CD4-positive, alpha-beta memory T cell (primary cell): ENCODE measurements at places on chromosomes 16 and 17.

DNA sequence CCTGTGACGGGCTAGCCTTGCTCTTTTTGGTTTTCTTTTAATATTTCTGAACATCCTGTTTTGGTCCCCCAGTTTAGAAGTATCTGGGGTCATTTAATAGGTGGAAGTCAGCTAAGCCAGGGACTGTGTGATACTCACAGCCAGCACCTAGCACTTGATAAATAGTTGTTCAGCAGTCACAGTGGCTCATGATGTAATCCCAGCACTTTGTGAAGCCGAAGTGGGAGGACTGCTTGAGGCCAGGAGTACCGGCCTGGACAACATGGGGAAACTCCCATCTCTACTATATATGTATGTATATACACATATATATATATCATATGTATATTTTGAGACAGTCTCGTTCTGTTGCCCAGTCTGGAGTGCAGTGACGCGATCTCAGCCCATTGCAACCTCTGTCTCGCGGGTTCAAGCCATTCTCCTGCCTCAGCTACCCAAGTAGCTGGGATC lies 1.8 kb upstream of the ZNRF1 start:
- no peak for DNase-seq

DNA sequence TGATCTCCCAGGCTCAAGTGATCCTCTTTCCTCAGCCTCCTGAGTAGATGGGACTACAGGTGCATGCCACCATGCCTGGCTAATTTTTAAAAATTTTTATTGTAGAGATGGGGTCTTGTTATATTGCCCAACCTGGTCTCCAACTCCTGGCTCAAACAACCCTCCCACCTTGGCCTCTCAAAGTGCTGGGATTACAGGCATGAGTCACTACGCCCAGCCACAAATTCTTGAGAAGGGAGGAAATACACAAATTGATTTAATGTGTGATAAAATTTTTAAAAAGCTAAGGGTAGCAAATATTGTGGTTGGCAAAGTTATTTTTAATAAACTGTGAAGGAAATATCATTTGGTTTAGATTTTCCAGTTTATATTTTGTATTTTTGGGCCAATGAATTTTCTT lies 9.6 kb downstream of the ITGAD start:
- no peak for DNase-seq

DNA sequence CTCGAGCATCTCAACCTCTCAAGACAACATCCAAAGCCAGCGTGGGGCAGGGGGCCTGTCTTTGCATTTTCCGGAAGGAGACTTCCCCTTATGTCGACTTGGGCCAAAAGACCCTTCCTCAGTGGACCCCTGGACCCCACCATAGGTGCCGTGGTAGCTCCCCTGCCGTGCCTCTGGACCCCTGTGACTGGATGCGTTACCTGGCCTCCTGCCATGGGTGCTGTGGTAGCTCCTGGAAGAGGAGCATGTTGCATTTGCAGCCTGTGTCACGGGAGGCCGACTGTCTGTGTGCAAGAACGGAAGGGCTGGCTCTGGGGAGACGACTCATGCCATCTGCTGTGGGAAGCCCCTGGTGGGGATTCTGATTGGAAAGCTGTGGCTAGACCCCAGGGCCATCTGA lies 130.1 kb downstream of the FOXL1 start:
- no peak for DNase-seq

DNA sequence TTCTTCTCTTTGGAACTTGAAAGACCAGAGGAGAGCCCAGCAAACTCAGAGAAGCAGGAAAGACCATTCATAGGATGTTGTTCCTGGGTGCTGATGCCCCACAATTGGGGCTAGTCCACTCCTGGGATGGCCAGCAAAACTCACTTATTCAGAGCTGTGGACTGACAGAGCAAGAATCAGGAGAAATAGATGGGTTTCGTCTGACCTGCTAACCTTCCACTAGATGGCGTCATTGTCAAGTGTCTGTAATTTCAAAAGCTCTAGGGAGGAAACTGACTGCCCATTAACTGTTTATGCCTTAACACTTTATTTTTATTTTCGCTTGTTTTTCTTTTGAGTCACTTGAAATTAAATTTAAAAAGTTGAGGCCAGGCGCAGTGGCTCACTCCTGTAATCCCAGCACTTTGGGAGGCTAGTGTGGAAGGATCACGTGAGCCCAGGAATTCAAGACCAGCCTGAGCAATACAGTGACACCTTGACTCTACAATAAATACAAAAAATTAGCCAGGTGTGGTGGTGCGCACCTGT lies 28.7 kb upstream of the MILR1 start:
- DNase-seq = peak; percentile 73

DNA sequence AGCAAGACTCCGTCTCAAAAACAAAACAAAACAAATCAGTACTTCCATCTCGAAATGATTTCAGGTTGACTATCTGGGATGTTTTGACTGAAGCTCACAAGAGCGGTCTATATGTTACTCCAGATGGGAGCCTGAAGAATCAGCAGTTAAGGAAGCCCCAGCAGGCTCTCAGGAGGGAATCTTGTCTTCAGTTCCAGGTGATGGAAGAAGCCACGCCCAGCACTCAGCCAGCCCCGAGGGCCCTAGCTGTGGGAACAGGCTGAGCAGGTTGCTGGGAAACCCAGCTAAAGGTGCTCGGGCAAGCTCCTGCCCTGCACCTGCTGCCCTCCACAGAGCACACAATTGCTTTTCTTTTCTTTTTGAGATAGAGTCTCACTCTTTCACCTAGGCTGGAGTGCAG lies 32.4 kb downstream of the WIPI1 start:
- no peak for DNase-seq

DNA sequence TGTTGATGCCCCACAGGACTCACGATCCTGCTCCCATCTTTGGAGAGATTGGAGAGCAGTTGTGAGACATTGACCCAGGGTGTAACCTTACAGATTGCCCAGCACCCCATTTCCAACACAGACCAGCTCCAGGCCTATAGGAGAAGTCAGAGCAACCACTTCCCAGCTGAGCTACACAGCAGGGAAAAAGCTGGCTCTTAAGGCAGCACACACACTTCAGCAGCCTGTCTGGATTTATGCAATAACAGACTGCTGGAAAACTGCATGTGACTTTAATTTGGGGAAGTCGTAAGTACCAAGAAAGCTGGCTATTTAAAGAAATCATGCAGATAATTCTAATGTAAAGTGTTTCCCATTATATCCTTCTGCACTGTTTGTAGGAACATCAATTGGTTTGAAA lies 30.8 kb downstream of the NOG start:
- no peak for DNase-seq

DNA sequence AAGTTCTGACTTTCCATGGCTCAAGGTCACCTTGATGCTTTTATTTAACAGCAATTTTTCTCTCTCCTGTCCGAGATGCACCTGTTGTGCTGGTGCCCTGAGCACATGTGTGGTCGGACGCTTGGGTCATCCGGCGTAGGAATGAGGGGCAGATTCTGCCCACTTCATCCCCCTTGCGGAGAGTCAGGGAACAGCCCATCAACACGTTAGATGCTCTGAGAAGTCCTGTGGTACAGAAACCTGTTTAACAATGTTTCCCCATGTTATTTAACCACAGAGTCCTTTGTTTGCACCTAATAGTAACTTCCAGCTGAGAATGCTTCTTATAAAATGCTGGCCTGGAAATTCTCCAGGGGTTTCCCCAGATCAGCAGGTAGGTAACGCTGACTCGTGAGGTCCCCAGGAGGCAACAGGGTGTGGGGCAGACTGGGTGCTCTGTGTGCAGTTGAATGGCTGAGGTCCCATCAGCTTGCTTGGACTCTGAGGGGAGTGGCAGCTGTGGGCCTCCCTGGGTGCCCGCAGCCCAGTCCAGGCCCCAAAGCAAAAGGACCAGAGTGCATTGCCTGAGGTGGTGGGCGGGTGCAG lies 17.8 kb downstream of the DOC2B start:
- DNase-seq = no peak

GRCh38 chr17:74282587-74283370 lies 8.7 kb downstream of the DNAI2 start:
- DNase-seq = peak; percentile 88

GRCh38 chr17:22268214-22268911 lies 576.0 kb downstream of the KCNJ18 start:
- no peak for DNase-seq

DNA sequence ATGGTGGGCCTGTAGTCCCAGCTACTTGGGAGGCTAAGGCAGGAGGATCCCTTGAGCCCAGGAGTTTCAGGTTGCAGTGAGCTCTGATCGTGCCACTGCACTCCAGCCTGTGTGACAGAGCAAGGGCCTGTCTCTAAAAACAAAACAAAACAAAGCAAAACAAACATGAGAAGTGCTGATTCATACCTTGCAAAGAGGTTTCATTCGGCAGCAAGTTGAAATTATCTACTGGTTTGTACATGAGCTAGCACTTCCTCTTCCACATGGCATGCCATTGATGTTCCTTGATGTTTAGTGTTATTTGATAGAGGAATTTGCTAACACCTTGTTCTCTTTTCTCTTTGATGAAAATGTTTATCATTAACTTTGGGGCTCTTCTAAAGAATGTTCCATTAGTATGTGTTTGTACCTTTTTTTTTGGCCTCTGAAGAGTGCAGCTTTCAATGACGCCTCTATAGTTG lies 50.6 kb downstream of the SPECC1 start:
- DNase-seq = no peak

DNA sequence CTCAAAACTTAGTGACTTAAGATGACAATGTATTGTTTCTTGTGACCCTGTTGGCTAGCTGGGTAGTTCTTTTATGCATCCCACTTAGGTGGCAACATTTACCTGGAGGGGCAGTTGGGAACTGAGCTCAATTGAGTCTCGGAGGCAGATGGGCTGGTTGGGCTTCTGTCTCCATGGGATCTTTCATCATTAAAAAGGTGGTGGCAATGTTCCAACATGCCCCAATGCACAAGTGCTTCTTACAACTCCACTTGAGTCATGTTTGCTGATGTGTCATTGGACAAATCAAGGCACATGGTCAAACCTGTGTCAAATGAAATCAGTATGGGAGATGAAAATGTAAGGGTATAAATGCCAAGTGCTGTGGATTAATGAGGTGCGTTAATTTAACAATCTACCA lies 11.7 kb upstream of the HS3ST3B1 start:
- no peak for DNase-seq

GRCh38 chr17:63611354-63611753 lies 10.7 kb downstream of the TACO1 start:
- DNase-seq = no peak

- no peak for DNase-seq
Observed at GRCh38 chr17:77814091-77814772, 144.3 kb upstream of the TNRC6C start.

- DNase-seq = peak; percentile 49
Observed at GRCh38 chr17:4710693-4711634, 532 bp downstream of the ARRB2 start.

GRCh38 chr17:47636273-47637030 lies 13.3 kb upstream of the KPNB1 start:
- DNase-seq = no peak

DNA sequence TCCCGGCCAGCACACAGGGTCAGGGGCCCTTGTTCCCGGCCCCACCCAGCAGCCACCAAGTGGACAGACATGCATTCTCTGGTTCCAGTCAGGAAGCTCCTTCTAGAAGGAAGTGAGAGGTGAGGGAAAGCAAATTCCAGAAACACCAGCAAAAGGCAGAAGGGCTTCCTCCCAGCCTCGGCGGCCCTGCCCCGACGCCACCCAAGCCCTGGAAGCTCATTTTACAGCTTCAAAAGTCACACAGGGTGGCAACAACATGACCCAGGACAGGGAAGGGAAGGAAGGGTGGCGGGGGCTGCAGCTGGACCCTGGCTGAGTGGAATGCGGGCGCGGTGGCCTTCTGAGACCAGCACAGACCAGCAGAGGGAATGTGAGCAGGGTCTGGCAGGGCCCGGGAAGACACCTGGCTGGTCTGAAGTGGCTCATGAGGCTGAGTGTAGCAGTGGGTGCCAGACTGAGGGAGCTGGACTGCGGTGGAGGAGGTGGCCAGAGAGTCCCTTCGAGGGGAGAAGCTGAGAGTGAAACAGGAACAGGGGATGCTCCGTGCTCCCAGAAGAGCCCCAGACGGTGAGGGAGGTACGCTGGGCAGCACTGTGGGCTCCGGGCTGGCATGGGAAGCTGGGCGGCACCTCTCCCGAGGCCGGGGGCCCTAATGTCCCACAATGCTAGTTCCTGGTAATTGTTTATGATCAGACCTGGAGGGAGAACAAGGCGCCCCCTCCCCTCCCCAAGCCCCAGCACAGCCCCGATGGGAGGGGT lies 1.9 kb upstream of the UNC13D start:
- no peak for DNase-seq

DNA sequence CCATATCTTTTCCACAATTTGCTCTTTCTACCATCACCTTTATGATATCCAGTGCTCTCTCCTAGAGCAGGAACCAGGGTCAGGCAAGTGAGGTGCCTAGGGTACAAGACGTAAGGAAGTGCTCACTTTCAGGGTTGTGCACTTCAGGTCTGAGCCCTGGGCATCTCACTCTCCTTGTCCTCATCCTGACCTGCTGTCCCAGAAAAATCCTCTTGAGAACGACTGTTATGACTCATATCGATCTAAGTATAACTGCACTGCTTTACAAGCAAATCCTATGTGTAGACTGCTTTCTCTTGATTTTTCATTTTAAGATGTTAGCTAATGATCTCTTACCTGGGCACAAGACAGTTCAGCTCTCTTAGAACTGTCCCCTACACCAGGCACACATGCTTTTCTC lies 100.1 kb downstream of the TMEM100 start:
- no peak for DNase-seq

- no peak for DNase-seq
Observed at GRCh38 chr16:46842192-46842895, 11.4 kb upstream of the C16orf87 start.

GRCh38 chr16:28823291-28823872 lies 583 bp downstream of the ATXN2L start:
- peak; percentile 64 for DNase-seq

DNA sequence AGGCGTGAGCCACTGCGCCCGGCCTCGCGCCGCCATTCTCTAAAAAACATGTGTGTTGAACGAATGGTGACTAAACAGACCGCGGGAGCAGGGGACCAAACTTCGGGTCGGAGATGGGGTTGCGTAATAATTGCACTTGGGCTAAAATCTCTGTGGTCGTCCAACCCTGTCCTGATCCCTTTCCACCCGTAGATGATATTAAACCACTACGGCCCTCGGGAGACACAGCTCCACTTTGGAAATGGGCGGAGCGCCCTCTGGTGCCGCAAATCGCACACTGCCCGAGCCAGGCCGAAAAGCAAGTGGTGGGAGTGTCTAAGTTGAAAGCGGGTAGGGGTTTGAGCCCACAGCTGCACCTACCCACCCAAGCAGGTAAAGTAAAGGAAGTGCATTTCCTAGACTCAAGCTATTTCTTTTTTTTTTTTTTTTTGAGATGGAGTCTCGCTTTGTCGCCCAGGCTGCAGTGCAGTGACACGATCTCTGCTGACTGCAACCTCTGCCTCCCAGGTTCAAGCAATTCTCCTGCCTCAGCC lies 17.0 kb downstream of the CAVIN1 start:
- peak; percentile 79 for DNase-seq

DNA sequence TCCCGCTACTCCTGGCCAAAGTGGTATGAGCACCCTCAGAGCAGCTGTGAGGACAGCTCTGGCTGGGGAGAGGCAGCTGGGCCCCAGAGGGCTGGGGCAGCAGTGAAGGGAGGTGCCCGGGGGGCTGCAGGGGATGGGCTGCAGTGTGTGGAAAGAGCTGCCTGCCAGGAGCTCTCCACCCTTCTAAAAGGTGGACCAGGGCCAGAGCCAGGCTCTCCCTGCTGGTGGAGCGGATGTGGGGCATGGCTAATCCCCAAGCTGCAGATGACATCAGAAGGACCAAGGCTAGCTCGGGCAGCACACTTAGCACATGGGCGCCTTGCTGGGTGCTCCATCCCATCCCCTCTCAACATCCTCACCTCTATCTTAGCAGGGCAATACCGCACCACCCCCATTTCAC lies 103.1 kb downstream of the SDK2 start:
- no peak for DNase-seq
